T follicular helper cell (primary cell): ENCODE measurements at places on chromosomes 16 and 17.

- DNase-seq: no peak
Observed at GRCh38 chr17:36608794-36609497, 7.6 kb downstream of the MRM1 start.

DNA sequence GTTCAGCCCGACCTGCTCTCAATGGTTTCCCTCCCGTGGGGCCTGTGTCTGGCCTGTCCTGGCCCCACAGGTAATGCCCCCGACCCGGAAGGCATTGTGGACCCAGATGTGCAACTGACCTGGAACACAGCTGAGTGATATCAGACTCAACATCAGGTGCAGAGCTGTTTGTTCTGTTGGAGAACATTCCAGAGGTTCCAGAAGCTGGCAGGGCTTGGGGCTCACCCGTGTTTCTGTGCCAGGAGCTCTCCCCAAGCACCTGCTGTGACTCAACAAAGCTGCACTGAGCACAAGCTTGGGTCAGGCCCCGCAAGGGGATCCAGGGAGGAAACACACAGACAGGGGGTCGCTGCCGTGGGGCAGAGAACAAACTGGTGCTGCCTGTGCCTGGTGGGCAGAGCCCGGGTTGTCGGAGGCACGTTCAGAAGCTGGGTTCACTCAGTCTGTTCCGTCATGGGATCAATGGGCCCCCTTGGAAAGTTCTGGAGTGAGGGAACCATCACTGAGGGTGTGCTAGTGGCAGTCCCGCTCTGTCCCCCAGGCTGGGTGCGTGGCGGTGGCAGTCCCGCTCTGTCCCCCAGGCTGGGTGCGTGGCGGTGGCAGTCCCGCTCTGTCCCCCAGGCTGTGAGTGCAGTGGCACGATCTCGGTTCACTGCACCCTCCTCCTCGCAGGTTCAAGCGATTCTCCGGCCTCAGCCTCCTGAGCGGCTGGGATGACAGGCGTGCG, 22.1 kb downstream of the HS3ST6 start:
- DNase-seq: no peak

DNA sequence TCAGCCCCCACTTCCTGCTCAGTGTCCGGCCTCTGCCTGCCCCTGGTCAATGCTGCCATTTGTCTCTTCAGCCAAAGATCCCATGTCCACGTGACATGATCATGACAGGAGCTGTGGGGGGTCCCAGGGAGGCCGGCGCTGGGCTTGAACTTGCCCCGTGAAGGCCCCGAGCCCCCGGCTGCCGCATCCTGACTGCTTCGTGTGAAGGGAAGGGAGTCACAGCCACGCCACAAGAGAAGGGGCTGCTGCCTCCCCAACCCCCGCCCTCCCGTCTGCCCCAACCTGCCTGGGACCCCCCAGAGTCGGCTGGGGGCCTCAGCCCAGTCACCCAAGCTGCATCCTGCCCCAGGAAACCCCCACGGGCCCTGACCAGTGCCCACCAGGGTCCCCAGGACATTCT, 14.3 kb upstream of the SSTR5 start:
- no peak for DNase-seq

DNA sequence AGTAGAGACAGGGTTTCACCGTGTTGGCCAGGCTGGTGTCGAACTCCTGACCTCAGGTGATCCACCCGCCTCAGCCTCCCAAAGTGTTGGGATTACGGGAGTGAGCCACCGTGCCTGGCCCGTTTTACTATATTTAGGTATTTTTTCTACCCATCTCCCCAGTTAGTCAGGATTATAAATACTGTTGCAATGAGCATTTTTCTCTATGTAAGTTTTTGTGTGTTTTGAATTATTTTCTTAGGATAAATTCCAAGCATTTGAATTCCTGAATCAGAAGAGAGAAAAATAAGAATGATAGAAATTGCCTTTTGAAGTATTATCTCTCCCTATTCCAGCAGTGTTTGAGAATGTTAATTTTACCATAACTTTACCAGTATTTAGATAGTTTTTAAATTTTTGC, 36.6 kb downstream of the KIAA0513 start:
- DNase-seq: no peak

- peak; percentile 15 for DNase-seq
Observed at GRCh38 chr16:70253291-70254106, 1.8 kb upstream of the EXOSC6 start.

- no peak for DNase-seq
Observed at GRCh38 chr17:38797828-38798227, 1.5 kb downstream of the PIP4K2B start.

- no peak for DNase-seq
Observed at GRCh38 chr16:81496742-81497141, 52.1 kb downstream of the CMIP start.

DNA sequence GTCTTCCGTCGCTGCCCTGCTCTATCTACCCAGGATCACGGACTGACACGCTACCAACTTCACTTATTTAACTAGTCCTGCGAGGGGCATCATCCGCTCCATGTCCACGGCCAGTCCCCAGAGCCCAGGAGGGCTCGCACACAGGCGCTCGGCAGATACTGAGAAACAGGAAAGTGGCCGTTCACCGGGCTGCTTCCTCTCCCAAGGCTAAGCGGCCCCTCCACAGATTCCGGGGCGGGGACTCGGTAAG, 388 bp downstream of the OXLD1 start:
- DNase-seq: no peak

- no peak for DNase-seq
Observed at GRCh38 chr16:838741-839140, 38.2 kb upstream of the GNG13 start.

DNA sequence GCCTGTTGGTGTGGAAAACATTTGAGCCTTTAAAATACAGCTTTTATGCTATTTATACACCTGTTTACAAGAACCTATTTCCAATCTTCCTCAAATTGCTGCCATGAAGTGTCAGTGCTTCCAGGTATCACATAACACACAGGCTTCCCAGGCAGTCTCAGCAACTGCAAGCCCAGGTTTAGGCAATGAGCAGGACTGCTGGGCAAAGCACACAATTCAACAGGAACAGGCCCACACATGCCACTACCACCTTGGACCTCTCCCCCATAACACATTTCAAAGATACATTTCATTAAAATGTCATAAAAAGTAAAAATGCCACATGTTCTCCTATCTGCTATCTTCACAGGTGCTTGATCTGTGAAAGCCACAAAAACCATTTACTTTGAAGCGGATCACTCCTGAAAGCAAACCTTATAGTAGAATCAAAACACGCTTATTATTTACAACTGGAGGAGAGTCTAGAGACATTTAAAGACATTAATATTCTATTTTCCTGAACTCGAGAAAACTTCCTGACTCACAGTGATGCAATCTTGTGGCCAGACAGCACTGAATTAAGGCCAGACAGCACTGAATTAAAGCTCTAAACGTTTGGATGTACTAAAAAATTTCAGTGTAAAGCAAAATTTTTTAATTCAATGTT, 31.5 kb downstream of the ANKFY1 start:
- no peak for DNase-seq

DNA sequence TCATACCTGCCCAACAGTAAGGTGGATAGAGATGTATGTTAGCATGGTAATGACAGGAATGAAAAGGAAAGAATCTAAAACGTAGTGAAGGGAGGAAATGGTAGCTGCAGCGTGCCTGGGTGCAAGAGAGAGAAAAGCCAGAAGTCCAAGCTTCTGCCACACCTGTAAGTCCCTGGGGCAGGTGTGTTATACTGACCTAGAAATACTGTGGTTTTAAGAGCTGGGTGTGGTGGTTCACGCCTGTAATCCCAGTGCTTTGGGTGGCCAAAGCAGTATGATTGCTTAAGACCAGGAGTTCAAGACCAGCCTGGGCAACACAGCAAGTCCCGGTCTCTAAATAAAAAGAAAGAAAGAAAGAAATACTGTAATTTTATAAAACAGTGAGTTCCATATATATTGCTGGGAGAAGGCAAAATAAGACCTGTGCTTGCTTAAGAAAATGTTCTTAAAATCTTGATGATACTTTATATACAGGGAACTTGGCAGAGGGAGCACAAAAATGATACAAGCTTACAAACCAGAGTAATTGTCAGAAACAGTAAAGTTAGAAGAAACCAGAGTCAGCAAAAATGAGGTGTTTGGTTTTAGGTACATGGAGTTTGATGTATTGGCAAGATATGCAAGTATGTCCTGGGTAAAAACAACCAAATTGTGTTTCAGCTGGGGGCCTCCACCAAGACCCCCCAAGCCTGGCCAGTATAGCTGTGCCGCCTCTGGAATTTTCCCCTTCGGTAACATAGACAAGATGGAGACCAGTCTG, 6.6 kb downstream of the ALOX12 start:
- DNase-seq: no peak

- DNase-seq: peak; percentile 17
Observed at GRCh38 chr17:66673668-66674276, 161.1 kb upstream of the CACNG5 start.

GRCh38 chr17:78905541-78905940, 2.5 kb upstream of the CEP295NL start:
- DNase-seq: no peak

DNA sequence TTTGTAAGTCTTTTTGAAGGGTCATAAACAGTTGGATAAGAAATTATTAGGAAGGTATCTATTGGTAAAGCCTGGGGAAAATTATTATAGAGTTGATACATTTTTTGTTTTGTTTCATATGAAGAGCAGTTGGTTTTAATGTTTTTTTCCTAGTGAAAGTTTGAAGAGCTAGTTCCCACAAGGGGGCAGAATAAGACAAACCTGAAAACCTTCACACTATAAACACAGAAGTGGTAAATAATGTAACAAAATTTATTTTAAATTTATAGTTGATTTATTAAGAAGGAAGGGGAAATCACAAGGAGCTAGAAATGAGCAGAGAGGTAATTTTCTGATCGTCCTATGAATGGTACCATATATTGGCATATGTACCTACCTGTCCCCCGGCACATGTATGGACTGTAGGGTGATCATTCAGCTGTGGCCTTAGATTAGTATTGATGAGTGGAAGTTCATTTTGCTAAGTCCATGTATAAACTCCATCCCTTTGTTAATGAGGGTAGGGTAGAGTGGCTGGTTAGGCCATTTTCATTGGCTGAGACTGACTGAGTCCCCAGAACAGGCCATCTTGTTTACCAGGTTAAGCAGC, 116.3 kb downstream of the TANC2 start:
- no peak for DNase-seq

DNA sequence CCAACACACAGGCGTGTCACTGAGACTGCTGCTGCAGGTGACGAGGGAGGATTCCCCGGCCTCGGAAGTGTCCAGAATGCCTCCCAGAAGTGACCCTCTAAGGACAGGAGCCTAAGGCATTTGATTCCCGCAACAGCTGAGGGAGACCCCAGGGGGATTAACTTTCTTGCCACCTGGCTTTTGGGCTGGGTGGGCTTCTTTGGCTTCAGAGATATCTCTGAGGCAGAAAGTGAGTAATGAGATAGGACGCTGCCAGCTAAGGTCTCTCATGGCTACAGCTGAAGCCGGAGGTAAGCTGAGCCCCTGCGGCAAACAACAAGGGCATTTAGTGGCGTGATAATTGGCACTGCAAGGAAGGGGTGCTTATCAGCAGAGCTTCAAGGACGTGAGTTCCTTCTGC, 17.0 kb downstream of the DRC3 start:
- DNase-seq: no peak

- DNase-seq: no peak
Observed at GRCh38 chr16:7888411-7888810, 555.8 kb downstream of the RBFOX1 start.

- DNase-seq: no peak
Observed at GRCh38 chr16:54289945-54290832, 3.6 kb upstream of the IRX3 start.

GRCh38 chr17:9424071-9424640, 151.5 kb downstream of the STX8 start:
- no peak for DNase-seq

DNA sequence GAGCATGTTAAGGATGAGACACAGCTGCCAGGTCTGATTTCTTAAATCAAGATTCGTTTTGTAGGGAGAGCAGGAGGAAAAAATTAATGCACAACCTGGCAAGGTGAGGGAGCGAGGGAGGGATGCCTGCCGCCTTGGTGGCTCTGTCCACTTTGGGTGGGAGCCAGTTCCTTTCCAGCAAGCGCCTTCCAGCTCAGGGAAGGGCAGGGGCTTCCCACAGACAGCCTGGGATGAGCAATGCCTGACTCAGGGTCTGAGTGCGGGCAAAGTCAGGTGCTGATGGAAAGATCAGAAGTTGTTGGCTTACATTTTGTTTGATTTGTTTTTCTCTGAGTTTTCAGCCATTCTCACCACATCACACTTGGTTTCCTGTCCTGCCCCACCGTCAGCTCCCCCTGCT, 220.7 kb downstream of the ENGASE start:
- DNase-seq: no peak

- DNase-seq: no peak
Observed at GRCh38 chr17:16442141-16442540, 26.8 kb downstream of the TRPV2 start.

DNA sequence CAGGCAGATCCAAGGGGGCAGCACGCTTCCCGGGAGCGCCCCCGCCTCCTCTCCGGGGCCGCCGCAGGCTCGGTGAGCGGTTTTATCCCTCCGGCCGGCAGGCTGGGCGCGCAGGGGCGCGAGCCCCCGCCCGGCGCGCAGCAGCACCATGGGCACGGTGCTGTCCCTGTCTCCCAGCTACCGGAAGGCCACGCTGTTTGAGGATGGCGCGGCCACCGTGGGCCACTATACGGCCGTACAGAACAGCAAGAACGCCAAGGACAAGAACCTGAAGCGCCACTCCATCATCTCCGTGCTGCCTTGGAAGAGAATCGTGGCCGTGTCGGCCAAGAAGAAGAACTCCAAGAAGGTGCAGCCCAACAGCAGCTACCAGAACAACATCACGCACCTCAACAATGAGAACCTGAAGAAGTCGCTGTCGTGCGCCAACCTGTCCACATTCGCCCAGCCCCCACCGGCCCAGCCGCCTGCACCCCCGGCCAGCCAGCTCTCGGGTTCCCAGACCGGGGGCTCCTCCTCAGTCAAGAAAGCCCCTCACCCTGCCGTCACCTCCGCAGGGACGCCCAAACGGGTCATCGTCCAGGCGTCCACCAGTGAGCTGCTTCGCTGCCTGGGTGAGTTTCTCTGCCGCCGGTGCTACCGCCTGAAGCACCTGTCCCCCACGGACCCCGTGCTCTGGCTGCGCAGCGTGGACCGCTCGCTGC, 832 bp downstream of the CDK5R1 start:
- DNase-seq: no peak

DNA sequence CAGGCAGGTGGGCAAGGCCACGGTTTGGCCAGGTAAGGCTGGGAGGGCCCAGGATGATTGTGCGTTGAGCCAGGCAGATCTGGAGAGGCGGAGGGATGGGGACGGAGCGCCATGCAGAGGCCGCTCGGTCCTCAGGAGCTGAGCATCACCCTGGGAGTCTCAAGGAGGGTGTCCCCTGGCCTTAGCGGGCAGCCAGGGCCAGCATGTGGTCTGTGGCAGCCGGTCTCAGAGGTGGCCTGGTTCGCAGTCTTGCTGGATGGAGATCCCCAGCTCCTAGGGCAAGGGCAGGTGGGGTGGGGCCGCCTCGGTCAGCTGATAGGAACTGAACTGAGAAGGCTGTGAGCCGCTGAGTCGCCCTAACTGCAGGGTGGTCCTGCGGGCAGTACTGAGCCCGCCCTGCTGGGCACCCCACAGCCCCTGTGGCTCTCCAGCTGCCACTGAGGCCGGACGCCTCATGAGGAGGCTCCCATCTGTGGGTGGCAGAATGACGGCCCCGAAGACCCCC, 11.6 kb upstream of the CDH15 start:
- no peak for DNase-seq
